Activated CD8-positive, alpha-beta memory T cell treated with anti-CD3 and anti-CD28 coated beads for 4 hours (primary cell): ENCODE measurements at places on chromosomes 12 and 14.
A peak's percentile ranks its signal among the peaks of the same experiment; 100 is the strongest.

- DNase-seq = peak; percentile 62
Measured at GRCh38 chr12:121033625-121034349, 5.3 kb downstream of the OASL start.

- no peak for DNase-seq
Measured at GRCh38 chr12:2393016-2393415, 340.2 kb downstream of the CACNA1C start.

DNA sequence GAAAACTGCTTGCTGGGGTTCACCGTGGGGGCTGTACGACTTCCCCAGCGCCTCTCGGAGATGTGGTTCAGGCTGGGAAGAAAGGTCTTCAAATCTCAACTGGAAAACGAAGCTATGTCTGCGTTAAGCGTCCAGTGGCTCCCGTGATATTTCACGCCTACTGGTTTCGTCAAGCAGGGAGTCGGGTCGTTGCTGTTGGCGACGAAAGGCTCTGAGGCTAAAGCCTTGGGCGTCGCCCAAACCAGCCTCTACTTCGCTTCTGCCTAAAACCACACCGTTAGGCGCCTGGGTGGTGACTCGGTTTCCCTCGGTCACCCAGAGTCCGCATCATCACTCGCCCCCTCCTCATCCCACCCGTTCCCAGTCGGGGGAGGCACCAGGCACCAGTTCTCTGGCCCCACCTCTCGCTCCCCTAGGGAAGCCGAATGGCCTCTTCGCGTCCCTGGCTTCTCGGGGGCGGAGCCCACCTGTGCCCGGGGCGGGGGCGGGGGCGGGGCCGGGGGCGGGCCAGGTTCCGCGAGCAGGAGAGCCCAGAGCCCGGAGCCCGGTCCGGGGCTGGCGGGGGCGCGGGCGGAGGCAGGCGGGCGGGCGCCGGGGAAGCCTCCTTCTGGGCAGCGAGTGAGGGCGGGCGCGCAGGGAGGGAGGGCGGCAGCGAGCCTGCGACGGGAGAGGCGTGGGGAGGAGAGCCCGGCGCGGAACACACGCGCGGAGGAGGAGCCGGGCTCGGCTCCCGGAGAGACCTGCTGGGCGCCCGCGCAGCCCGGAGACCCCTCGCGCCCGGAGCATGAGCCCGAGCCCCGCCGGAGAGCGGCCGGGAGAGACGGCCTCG lies at the start of gene B4GALNT3:
Gene B4GALNT3, plus strand, starts transcription at position 510 of the 829 bp plus-strand sequence. CDS start 438 bp downstream, outside the sequence.
- DNase-seq = no peak

- no peak for DNase-seq
Measured at GRCh38 chr14:105503935-105504692, 13.1 kb downstream of the TEDC1 start.

GRCh38 chr14:23306412-23307145 lies at the start of gene BCL2L2:
BCL2L2 (plus strand) TSS chr14:23306833; CDS start chr14:23307768, 935 bp downstream.
- DNase-seq = no peak

GRCh38 chr12:12520273-12520672 lies 42.4 kb downstream of the DUSP16 start:
- DNase-seq = no peak

DNA sequence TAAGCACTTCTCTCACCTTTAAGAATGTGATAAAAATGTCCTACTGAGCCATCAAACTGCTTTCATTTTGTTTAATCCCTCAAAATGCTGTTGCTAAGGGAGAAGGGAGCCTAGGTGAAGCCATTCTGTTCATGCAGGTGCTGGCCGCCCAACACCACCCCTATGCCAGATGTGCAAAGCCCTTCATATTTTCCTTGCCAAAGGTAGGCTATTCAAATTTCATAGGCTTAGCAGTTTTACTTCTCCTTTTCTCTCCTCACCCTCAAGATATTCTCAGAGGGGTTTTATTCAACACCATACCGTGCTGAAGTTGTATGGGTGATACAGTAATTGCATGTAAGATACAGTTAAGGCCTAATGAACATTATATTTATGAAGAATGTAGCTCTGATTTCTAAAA lies 461.7 kb downstream of the GXYLT1 start:
- no peak for DNase-seq

DNA sequence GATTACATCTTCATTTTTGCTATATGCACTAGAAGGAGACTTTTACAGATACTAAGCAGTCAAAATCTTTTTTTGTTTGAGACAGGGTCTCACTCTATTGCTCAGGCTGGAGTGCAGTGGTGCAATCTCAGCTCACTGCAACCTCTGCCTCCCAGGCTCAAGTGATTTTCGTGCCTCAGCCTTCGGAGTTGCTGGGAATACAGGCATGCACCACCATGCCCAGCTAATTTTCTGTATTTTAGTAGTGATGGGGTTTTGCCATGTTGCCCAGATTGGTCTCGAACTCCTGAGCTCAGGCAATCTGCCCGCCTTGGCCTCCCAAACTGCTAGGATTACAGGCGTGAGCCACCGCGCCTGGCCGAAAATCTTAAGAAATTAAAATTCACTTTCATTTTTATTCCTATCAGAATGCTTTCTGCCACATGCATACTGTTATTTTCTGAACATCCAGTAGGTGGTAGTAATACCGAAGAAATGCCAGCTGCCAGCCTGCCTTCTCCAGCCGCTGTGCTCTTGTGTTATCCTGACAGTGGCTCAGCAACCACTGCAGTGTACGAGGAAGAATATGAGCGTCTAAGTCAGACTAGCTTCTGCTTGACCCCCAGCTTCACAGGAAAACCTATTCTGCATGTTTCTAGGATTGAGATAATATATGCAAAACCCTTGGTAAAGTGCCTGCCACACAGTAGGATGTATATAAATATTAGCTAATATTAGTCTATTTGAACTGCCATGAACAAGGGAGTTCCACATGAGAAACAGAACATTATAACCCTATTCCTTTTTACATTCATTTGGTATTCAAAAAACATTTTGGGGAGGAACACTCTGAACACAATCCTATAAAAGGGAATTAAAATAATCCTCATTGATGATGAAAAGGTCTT lies 54.2 kb downstream of the RPAP3 start:
- DNase-seq = peak; percentile 7

- no peak for DNase-seq
Measured at GRCh38 chr12:124159655-124160054, 135.2 kb upstream of the RFLNA start.

- no peak for DNase-seq
Measured at GRCh38 chr12:53115891-53116648, 12.8 kb downstream of the SOAT2 start.
